ENCODE measurements at places on chromosomes 3 and 15. TPM values are rescaled to one million over a fixed set of nuclear protein-coding genes. Genes with fewer than 3 reads are reported as not detected.

DNA sequence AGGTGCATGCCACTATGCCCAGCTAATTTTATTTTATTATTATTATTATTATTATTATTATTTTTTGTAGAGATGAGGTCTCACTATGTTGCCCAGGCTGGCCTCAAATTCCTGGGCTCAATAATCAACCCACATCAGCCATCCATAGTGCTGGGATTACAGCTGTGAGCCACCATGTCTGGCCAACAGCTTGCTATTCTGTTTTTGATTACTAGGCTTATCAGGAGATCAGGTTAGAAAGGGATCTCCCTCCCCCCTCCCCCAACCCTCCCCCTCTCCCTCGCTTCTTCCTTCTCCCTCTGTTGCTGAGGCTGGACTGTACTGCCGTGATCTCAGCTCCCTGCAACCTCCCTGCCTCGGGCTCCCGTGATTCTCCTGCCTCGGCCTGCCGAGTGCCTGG, 8.6 kb downstream of the CLN6 start:
- DNase-seq = no peak
- peaks cover 7% of the 10 kb centered on the region for H3K4me1 ChIP-seq
- H3K27ac ChIP-seq = no peak overlapping the region
- H3K27me3 ChIP-seq = no peaks in the 10 kb centered on the region

DNA sequence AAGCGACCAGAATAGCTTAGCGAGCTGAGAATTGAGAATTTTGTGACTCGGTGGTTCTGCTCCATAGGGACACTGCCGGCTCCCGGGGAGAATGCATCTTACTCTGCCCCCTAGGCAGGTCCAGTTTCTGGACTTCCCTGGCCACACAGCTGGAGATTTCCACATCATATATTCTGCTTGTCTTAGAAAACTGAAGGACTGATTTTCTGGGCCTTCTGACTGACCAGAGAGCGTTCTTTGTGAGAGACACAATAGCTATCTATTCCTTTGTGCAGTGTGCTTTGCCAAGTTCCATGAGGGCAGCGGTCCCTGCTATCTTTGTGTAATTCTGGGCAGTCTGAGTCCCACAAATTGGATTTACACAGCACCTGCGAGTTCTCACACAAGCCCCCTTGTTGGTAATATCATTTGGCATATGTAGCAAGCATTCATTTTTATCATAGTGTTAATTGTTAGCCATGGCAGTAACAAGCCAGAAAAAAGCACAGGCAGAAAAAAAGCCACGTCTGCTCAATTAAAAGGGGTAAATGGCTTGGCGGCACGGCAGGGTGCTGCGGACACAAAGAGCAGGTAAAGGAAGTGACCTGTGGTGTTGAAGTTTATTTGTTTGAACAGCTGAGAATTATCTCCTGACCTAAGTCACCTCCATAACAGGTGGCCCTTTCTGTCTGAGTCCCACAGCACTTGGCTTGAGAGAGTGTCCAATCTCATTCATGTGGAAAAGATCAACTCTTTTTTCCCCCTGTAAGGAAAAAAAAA, 688.7 kb downstream of the TUSC7 start:
- H3K36me3 ChIP-seq = no peaks in the 10 kb centered on the region
- H3K27me3 ChIP-seq = no peaks in the 10 kb centered on the region
- H3K4me1 ChIP-seq = no peaks in the 10 kb centered on the region
- no peak overlapping the region for H3K4me3 ChIP-seq
- H3K27ac ChIP-seq = no peak overlapping the region

- H3K27ac ChIP-seq = no peak overlapping the region
- H3K4me3 ChIP-seq = no peak overlapping the region
- no peaks in the 10 kb centered on the region for H3K27me3 ChIP-seq
- no peak for DNase-seq
Observed at GRCh38 chr3:16075647-16076046, 98.8 kb upstream of the GALNT15 start.

- peaks cover 10% of the 10 kb centered on the region for H3K4me1 ChIP-seq
- H3K27me3 ChIP-seq = no peaks in the 10 kb centered on the region
- peak within 1 kb of the TSS; percentile 95 for H3K4me3 ChIP-seq
- DNase-seq = peak; percentile 85
Observed at GRCh38 chr3:11846281-11847266, at the start of gene TAMM41. TAMM41 (minus strand) TSS chr3:11846885; CDS start chr3:11846636, 249 bp downstream.

DNA sequence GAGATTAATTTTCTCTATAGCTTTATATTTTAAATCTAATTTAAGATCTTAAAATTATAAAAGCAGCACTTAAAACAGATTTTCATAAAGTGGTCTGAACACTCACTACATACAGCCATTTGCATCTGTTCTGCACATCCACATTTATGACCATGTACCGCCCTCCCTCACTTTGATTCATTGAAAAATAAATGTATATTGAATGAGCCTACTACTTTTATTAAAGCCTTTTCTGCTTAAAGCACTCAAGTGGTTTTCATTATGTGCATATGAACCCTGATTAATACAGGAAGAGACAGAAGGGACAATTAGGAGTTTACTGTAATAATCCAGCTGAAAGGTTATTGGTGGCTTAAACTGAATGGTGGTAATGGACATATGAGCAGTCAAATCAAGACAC, 129.4 kb downstream of the DLG1 start:
- no peak overlapping the region for H3K4me3 ChIP-seq
- no peaks in the 10 kb centered on the region for H3K27me3 ChIP-seq
- no peak for DNase-seq
- no peaks in the 10 kb centered on the region for H3K36me3 ChIP-seq

- no peaks in the 10 kb centered on the region for H3K36me3 ChIP-seq
- H3K27me3 ChIP-seq = no peaks in the 10 kb centered on the region
- peaks cover 23% of the 10 kb centered on the region for H3K4me1 ChIP-seq
- H3K4me3 ChIP-seq = peak overlapping the region; percentile 68
- DNase-seq = no peak
- H3K27ac ChIP-seq = peak overlapping the region; percentile 94
Observed at GRCh38 chr15:58771621-58772250, 634 bp downstream of the MINDY2 start.

- H3K4me1 ChIP-seq = no peaks in the 10 kb centered on the region
- H3K27ac ChIP-seq = no peak overlapping the region
- no peaks in the 10 kb centered on the region for H3K36me3 ChIP-seq
Observed at GRCh38 chr3:152139651-152140050, 129.1 kb upstream of the MBNL1 start.

DNA sequence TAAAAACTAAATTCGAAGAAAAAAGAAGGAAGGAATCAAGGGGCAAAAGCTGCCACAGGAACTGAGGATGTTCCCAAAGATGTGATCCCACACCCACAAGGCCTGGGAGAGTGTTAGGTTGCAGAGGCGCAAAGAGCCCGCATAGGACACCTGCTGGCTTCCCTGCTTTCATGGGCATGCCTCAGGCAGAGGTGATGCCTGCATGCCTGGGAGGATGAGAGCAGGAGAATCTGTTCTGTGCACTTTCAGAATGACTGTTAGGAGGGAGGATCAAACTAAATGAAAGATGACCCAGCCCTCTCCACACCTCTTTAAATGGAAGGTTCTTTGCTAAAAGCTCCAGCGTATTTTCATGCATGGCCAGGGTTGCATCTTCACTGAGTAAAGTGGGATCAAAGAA, 162.4 kb downstream of the PLCL2 start:
- no peaks in the 10 kb centered on the region for H3K27me3 ChIP-seq
- H3K27ac ChIP-seq = no peak overlapping the region
- peaks cover 7% of the 10 kb centered on the region for H3K36me3 ChIP-seq

The UCN2 gene
- 0.08 TPM for total RNA-seq

The FOXL2NB gene
- total RNA-seq = not detected

The PLXNA1 gene
- 8.3 TPM for total RNA-seq

The CALML4 gene
- 6.2 TPM for total RNA-seq

The SPESP1 gene
- total RNA-seq = 2.0 TPM

The GABRG3 gene
- total RNA-seq = 0.19 TPM
